D721Med (cell line): ENCODE measurements at places on chromosomes 12 and 14.

DNA sequence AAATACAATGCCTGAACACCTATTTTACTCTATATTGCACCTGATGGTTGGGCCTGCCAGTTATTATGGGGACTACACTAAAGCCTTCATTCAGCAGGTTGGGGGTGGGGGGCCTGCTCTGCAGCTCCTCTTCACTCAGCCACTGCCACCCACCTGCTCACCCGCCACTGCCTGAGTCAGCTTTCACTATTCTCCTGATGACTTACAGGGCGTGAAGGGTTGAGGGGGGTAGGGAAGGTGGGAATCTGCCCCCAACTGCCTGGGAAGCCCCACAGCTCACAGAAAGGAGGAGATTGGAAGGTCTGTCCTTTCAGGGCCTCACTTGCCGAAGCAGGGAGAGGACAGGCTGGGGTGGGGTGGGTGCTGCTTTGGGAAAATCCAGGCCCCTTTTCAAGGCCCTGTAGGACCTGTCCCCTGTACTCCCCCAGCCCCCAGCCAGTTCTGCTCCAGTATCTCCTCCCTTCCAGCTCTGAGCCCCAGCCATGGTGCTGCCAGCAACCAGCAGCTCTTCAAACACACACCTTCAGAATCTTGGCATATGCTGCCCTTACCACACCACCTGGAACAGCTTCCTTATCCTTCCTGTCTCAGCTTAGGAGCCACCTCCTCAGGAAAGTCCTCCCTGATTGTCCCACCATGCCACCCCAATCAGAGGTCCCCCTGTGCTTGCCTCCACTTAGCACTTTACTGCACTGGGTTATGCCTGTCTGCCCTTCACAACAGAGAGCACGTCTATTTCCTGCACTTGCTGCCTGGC lies 33.1 kb downstream of the IRF2BPL start:
- no peak for DNase-seq

DNA sequence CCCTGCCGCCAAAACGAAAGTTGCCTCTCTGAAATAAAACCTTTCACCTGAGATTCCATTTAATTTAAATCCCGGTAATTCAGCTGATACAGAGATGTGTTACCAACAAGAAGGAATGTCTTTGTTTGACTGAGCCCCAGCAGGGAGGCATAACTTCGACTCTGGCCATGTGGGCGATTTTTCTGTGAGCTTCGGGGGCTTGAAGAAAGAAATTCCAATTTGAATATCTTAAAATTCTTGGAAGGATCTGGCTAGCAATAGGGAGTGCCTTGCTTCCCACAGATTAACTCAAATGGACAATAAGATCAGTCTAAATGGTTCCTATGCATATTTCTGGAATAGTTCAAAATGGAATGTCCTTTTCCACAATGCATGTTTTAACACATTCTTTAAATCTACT lies 252.5 kb upstream of the TMPO start:
- no peak for DNase-seq

DNA sequence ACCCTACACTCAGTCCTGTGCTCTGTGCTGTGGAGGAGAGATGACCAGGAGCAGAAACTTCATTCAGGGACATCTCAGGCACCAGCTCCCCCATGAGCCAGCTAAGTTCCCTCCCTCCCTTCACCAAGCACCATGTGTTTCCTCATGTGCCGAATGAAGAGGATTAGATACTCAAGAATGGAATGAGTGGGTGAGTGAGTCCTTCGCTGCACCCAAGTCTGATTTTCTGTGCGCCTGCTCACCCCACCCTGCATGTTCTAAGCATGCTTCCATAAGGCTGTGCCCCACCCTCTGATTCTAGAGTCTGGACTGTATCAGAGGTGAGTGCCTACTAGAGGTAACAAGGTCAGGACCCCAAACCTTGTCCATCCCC lies 12.1 kb downstream of the SERPINA5 start:
- no peak for DNase-seq

DNA sequence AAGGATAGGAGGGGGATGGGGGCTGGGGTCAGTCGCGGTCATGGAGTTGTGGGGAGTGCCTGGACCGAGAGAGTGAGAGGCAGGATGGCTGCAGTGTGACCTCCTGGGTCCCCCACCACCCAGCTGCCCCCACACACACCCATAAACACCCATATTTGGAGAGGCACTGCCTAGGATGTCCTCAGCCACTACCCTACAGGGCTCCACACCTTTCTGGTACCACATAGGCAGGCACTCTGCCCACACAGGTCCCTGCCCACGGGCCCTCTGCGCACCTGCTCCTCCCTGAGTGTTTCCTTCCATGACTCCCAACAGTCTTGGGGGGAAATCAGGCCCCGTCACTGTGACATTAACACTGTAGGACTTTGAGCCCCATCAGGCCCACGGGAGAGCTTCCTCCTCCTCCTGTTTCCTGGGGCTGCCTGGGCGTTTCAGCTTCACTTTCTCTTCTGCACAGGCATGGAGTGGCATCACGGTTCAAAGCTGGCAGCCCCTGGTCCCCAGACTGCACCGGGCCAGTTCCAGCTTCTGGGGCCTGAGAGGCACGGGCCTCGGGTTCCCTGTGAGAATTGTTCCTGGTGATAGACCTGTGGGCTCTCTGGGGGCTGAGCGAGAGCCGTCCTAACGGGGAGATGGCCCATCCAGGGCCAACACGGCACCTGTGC lies 207.0 kb upstream of the C14orf180 start:
- DNase-seq = no peak
